ENCODE measurements at places on chromosomes 13 and 19.

- DNase-seq: no peak
These were observed 40.7 kb downstream of the PCCA start for GRCh38 chr13:100129605-100130004.

GRCh38 chr13:94233401-94233800, 246.1 kb downstream of the DCT start:
- peak; percentile 90 for DNase-seq

DNA sequence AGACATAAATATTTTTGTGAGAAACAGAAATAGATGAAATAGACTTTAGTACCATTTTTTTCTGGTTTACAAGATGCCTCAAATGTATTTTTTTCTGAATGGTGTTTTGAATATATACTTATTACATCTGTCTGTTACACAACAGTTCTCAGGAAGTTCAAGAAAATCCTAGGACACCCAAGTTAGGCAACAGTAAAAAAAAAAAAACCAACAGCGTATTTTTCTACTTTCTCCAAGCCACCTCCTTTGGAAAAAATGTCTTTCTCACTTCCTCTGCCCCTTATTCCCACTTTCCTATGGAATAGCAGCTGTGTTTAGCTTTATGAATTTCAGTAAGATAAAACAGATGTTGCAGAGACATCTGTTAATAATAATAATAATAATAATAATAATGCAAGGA, 489.6 kb upstream of the KLF12 start:
- no peak for DNase-seq

DNA sequence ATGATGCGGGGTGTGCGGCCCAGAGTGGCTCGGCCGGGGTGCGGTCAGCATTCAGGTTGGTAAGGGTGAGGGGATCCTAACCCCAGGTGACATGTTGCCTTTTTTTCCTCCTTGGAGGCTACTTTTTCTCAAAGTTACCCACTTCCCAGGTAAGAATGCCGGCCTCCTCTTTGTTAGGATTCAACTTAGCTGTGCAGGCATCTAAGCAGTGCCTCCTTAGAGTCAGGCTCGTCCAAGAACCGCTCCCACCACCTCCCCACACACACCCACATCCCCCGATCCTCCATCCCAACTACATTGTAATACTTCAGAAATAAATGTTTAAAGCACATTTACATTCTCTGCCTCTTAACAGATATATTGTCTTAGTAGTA, 733 bp upstream of the ENOX1 start:
- no peak for DNase-seq

- DNase-seq: no peak
These were observed 394.0 kb downstream of the DLEU7 start for GRCh38 chr13:50449465-50449864.

DNA sequence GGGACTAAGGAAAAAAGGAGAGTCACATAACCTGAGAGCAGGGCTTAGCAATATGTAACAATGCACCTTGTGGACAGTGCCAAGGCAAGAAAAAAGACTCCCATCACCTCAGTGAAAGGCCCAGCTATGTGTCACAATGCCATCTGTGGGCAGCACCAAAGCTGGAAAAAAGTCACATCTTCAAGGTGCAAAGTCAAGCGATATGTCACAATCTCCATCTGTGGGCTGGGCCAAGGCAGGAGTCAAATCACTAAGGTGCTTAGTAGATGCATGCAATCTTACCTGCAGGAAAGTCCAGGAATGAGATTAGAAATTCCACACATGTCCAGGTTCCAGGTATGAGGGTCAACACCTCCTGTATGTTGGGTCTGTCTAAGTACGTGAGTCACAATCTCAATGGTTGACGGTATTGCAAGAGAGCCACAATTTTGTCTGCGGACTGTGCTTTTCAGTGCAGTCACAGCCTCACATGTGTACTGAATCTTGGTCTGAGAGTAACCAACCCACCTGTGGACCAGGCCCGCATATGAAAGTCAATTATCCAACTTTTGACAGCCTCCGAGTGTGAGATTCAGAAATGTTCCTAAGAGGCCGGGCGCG, 14.8 kb upstream of the ZNF43 start:
- peak; percentile 9 for DNase-seq

DNA sequence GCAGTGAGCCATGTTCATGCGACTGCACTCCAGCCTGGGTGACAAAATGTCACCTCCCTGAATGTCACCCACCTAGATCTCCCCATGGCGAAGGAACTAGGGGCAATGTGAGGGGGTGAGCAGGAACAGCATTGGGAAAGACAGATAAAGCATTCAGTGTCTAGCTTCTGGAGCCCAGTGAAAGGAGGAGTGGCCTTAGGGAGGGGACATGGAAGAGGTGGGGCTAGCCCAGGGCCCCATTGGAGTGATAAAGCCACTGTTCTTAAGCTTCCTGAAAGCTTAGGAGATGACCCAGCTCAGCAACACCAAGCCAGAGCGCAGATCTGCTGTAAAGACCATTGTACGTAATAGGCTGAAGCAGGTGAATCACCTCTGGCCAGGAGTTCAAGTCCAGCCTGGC, 13.0 kb upstream of the KCNN1 start:
- DNase-seq: no peak

GRCh38 chr19:58145849-58146248, 4.7 kb downstream of the ZNF329 start:
- DNase-seq: no peak

GRCh38 chr13:28047757-28048388, 52.5 kb downstream of the FLT3 start:
- peak; percentile 55 for DNase-seq

- no peak for DNase-seq
These were observed 1435.7 kb downstream of the UQCRFS1 start for GRCh38 chr19:27777242-27777641.

DNA sequence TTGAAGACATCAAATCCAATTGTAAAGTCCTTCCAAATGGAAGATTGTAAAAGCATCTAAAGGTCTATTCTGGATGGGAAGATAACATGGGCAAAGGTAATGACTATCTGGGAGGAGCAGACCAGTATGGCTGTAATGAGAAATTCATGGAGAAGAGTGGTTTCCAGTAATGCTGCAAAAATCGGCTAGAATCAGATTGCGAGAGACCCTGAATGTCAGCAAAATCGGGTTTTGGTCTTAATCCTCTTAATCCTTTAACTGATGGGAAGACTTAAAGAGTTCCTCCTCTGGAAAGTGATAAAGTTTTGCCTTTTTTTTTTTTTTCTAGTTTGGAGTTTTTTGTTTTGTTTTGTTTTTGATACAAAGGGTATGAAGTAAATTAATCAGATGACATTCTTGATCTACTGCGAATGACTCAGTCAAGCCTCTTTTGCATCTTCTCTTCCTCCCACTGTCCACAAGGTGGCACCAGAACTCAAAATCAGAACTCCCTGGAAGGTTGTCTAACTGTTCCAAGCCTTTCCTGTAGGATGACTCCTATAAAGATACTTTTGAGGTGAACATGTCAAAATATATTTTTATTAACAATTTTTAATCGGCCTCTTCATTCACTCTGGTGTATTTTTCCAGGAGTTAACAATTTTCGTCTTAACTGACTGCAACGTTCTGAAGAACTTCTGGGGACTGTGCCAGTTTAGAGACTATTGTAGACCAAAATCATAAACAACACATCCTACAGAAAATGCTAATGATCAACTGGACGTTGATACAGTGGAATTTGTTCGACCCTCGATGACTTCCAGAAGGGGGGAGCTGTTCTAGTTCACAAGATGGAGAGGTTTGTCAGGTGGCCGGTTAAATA, 213.3 kb upstream of the MIR17HG start:
- DNase-seq: peak; percentile 44

DNA sequence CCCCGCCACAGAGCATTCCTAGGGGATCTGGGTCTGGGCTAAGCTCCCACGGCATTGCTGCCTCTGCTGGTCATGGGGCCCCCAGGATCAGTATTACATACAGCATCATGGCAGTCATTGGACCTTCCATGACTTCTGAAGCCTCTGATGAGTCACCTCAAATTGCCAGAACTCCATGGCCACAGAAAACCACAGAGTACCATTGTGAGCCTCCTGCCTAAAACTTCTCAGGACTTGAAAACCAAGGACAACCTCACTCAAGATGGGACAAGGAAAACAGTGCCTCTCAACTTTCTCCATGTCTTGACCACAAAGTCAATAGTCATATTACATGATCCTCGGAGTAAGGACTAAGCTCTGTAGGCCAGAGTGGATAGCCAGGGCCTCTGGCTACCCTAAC, 306.0 kb downstream of the GPC5 start:
- DNase-seq: no peak

DNA sequence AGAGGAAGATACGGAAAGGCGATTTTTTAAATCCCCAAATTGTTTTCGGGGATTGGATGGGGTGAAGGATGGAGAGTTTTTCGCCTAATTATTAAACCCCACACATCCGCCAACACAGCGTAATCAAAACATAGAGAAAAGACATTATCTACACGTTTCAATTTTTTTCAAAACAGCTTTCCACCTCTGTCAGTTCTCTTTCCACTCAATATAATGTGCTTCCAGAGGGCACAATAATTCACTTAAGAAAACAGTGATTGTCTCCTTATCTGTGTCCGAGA, 435 bp upstream of the OBI1 start:
- DNase-seq: no peak

DNA sequence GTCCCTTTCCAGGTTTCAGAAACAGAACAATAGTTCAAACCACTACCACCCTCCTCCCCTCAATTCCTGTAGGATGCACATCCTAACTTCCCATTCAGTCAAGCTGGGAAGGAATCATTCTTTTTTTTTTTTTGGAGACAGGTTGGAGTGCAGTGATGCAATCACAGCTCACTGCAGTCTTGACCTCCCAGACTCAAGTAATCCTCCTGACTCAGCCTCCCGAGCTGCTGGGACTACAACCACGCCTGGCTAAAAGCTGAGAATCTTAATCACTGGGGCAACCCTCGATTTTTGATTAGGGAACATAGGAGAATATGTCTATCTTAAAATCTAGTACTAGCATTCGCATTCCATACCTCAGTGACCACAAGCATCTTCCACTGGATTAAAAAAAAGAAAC, 146.2 kb downstream of the ABCC4 start:
- DNase-seq: no peak

- no peak for DNase-seq
These were observed 327.5 kb upstream of the DACH1 start for GRCh38 chr13:72194523-72194922.

DNA sequence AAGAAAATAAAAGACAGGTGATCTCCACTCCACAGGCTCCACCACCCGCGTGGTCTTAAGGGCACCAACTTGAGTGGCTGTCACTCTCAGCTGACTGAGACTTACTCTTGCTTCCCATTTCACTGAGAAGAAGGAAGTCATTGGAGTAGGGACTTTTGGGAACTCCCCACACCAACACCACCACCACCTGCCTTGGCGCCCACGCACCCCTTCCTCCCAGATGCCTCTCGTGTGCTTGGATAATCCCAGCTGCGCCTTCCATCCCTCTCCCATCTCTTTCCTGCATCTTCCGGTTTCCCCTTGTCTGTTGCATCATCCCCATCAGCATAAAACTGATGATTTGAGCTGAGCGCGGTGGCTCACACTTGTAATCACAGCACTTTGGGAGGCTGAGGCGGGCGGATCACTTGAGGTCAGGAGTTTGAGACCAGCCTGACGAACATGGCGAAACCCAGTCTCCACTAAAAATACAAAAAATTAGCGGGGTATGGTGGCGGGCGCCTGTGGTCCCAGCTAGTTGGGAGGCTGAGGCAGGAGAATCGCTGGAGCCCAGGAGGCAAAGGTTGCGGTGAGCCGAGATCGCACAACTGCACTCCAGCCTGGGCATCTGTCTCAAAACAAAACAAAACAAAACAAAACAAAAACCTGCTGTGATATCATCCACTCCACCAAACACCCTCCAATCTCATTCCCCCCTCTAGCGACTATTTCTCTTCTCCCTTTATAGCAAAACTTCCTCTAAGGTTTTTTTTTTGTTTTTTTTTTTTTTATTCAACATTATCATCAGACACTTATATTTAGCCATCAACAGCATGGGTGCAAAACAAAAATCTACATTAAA, 25.5 kb downstream of the AP2S1 start:
- DNase-seq: no peak

DNA sequence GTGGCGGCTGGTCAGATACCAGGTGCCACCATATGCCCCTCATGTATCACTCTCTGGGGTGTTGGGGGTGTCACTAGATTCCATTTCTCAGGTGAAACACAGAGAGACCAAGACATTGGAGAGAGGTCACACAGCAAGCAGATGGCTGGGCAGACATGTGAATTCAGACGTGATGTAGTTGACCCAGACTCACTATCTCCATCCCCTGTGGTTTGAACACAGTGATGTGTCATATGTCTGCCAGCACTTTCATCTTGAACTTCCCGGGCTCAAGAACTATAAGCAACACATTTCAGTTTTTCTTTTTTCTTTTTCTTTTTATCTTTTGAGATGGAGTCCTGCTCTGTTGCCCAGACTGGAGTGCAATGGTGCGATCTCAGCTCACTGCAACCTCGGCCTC, 16.1 kb upstream of the UPF1 start:
- DNase-seq: no peak

GRCh38 chr13:37695200-37695599, 96.6 kb upstream of the POSTN start:
- DNase-seq: no peak

DNA sequence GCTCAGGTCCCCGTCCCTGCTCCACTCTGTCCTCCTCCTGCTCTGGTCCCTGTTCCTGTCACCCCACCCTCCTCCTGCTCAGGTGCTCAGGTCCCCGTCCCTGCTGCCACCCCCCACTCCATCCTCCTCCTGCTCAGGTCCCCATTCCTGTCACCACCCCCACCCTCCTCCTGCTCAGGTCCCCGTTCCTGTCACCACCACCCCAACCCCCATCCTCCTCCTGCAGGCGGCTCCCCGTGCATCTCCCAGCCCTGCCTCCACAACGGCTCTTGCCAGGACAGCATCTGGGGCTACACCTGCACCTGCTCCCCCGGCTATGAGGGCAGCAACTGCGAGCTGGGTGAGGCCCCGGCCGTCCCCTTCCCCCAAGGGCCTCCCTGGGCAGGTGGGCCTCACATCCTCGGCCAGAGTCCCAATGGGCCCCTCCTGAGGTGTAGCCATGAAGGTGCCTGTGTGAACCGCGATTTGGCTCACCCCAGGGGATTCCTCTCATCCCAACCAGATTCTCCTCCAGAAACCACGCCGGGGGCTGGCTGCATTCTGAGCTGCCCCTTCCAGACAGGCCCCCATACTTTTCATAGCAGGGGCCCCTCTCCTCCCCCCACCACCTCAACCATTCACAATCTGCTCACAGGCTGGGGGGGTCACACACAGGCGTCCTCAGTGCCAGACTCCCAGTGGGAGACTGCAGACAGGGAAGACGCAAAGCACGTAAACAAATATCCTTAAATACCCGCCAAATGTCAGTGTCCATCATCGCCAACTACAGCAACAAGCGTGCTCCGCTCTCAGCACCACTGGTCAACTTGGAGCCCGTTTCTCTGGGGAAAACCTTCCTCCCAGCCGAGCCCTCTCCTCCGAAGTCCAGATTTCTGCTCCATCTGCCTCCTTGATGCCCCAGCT, 4.6 kb downstream of the PROZ start:
- DNase-seq: no peak
